ENCODE measurements at places on chromosomes 7 and 10.

- DNase-seq = no peak
Observed at GRCh38 chr7:37212556-37212955, 236.1 kb downstream of the ELMO1 start.

- DNase-seq = no peak
Observed at GRCh38 chr10:4506095-4506494, 319.9 kb upstream of the AKR1E2 start.

DNA sequence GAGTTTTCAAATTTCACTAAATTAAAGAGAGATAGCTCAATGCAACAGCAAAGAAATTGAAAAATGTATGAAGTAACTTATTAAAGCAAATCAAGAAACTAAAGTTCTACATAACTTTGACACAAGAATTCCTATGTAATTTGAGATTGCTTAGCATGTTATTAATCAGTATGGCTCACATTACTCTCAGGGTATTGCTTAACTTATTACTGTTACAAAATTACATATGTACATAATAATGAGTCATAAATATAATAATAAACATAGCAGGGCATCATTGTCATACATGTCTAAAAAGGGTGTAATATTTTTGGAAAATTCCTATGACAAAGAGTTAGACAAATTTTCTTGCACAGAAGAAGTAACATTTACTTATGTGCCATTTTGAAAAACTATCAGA is 75.0 kb downstream of the ZWINT start:
- no peak for DNase-seq

DNA sequence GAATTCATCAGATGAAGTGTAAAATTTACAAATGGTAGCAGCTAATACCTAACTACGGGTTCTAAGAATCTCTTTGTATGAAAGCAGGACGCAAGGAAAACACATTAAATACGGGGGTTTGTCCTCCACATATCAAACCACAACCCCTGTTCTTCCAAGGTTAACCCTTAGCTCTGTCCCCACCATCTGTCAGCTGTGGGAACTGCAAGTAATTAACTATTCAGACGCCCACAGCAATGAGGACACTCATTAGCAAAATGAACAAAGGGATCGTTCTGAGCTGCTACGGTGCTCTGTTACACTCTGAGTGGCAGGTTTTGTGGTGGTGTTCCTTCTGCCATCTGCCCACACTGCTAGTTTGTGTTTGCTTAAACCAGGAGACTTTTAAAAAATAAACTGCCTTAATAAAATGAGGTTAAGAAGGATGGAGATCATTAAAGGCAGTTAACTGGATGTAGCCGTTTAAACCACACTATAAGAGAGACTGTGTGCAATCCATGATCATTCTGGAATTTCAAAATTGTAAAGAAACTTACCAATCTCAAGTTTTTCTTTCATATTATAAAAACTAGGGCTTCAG is 51.4 kb downstream of the C10orf67 start:
- no peak for DNase-seq

DNA sequence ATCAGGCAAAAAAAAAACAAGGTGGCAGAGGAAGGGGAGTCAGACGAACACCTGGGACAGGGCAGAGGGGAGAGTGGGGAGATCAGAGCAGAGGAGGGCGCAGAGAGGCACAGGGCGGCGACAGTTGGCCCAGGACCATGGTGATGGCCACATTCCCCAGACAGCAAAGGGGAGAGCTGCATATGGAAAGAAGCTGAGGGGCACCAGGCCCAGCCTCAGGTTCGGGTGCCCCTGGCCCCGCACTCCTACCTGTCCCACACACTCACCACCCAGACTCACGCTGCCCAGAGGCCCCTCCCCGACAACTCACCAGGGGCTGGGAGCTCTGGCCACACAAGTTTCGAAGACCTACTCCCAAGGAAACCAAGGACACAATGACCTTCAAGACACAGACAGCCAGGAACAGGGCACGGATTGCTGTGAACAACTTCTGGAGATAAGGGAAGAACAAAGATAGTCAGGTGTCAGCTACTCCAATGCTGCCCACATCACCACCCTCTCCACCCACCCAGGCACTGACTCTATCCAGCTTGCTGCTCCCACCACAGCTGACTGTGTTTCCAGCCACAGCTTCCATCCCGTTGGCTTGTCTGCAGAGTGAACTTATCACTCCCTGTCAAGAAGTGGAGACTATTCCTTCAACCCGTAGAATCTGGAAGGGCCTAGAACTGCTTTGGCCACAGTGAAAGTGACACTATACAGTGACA is 8.3 kb downstream of the TMEM176B start:
- no peak for DNase-seq

All from NCI-H446 (cell line).